Activated CD8-positive, alpha-beta memory T cell treated with anti-CD3 and anti-CD28 coated beads for 36 hours (primary cell): ENCODE measurements at places on chromosomes 5 and 9. TPM values are rescaled to one million over a fixed set of nuclear protein-coding genes. Genes with fewer than 3 reads are reported as not detected.

LRRC70 gene
- total RNA-seq = 0.29 TPM

NMUR2 gene
- not detected for total RNA-seq

CD180 gene
- total RNA-seq = not detected

FOXD4L4 gene
- total RNA-seq = not detected

PDZD2 gene
- total RNA-seq = 0.63 TPM

MAN1B1 gene
- total RNA-seq = 30.0 TPM

NR3C1 gene
- total RNA-seq = 49.5 TPM

FAM200C gene
- 1.2 TPM for total RNA-seq

C1QTNF3 gene
- total RNA-seq = 0.92 TPM

IL5 gene
- 17.6 TPM for total RNA-seq

SCGB3A1 gene
- 0.38 TPM for total RNA-seq

GAPT gene
- not detected for total RNA-seq

PCDHB8 gene
- total RNA-seq = not detected

OGN gene
- not detected for total RNA-seq

RAB24 gene
- 33.5 TPM for total RNA-seq

DTWD2 gene
- 3.0 TPM for total RNA-seq

SV2C gene
- total RNA-seq = not detected

LHX2 gene
- total RNA-seq = not detected

ZNF883 gene
- total RNA-seq = 0.99 TPM

F12 gene
- total RNA-seq = 12.0 TPM

FOXD4L3 gene
- not detected for total RNA-seq

OLFM1 gene
- total RNA-seq = not detected

FOXD4L6 gene
- total RNA-seq = not detected

ADAMTS16 gene
- not detected for total RNA-seq

NELFB gene
- 70.9 TPM for total RNA-seq

TNFAIP8 gene
- total RNA-seq = 251 TPM

TSPAN17 gene
- total RNA-seq = 36.6 TPM

ENTPD2 gene
- not detected for total RNA-seq

INSL4 gene
- not detected for total RNA-seq

GABBR2 gene
- total RNA-seq = not detected

CCDC192 gene
- total RNA-seq = not detected

GFI1B gene
- total RNA-seq = not detected

FSTL4 gene
- total RNA-seq = not detected

SLC4A9 gene
- total RNA-seq = not detected

TAL2 gene
- 0.29 TPM for total RNA-seq

SAPCD2 gene
- total RNA-seq = 16.4 TPM

CDH6 gene
- total RNA-seq = not detected

MCCC2 gene
- total RNA-seq = 63.7 TPM

PCDHB16 gene
- not detected for total RNA-seq

OTULINL gene
- 16.5 TPM for total RNA-seq

FOXD4L5 gene
- 0.17 TPM for total RNA-seq

KIF4B gene
- total RNA-seq = 0.04 TPM

SPRY4 gene
- 1.5 TPM for total RNA-seq

BASP1 gene
- total RNA-seq = 0.13 TPM

PCDHGA1 gene
- 0.04 TPM for total RNA-seq

SMIM33 gene
- total RNA-seq = 0.08 TPM

LNPEP gene
- total RNA-seq = 37.6 TPM

RLN2 gene
- 2.8 TPM for total RNA-seq
